ENCODE measurements at places on chromosomes 6 and 20. TPM values are rescaled to one million over a fixed set of nuclear protein-coding genes. Genes with fewer than 3 reads are reported as not detected.

The NFKBIE gene
- 7.1 TPM for total RNA-seq

DNA sequence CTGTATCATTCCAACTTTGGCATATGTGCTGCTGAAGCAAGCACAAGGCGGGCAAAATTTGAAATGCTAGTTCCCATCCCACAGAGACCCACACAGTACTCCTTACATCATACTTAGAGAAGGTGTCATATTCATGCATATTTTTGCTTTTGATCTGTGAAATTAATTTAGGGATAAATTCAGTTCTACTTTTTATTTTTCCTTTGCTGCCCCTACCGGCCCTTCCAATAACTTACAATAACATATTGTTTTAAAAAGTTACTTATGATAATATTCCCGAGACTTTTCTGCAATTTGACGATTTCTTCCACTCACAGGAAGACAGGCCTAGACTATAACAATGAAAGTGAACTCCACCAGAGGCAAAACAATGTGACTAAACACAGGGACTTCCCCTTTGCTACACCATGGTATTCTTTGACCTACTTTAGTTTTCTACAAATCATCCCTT, 35.0 kb downstream of the SESN1 start:
- H3K4me1 ChIP-seq = peaks cover 3% of the 10 kb centered on the region
- H3K27me3 ChIP-seq = no peaks in the 10 kb centered on the region
- DNase-seq = no peak
- no peak overlapping the region for H3K4me3 ChIP-seq

- peaks cover 14% of the 10 kb centered on the region for H3K4me1 ChIP-seq
- H3K27me3 ChIP-seq = no peaks in the 10 kb centered on the region
- H3K4me3 ChIP-seq = no peak overlapping the region
Observed at GRCh38 chr6:77678048-77678447, 25.2 kb downstream of the MEI4 start.

DNA sequence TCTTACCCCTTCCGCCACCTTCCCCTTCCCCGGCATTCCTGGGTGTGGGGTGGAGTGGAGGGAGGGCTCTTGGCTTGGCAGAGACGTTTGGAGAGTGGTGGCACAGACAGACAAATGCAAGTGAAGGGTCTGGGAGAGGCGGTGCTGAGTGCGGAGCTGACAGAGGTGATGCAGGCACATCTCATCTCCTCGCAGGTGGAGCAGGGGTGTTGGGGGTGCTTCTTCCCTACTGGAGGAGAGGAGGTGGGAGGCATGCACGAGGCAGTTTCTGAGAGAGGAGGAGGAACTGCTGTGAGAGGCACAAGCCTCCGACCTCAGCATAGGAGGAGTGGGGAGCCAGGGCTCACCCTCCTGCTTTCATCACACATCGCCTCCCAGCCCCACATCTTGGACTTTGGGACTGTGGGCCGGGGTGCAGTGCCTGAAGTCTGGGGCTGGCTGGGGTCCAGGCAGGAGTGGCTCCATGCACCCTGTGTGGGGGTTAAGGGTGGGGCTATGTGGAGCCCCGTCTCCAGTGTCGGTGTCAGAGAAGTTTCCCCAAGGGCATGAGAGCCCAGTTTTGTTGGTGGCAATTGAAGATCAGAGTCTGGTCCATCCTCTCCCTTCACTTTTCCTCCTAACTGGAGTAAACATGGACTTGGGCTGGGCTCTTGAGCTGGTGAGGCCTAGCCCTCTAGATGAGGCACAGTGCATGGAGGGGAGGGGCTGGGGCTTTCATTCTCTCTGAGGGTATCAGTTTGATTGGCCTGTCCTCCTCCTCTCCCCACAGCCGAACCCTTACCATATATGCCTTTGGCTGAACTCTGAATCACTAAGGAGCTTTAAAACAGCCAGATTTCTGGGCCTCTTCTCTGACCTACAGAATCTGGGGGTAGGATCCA, 20.2 kb upstream of the SLC22A7 start:
- no peak for DNase-seq
- H3K4me3 ChIP-seq = no peak overlapping the region
- H3K36me3 ChIP-seq = no peaks in the 10 kb centered on the region
- H3K27me3 ChIP-seq = peaks cover 75% of the 10 kb centered on the region
- H3K4me1 ChIP-seq = peaks cover 7% of the 10 kb centered on the region

DNA sequence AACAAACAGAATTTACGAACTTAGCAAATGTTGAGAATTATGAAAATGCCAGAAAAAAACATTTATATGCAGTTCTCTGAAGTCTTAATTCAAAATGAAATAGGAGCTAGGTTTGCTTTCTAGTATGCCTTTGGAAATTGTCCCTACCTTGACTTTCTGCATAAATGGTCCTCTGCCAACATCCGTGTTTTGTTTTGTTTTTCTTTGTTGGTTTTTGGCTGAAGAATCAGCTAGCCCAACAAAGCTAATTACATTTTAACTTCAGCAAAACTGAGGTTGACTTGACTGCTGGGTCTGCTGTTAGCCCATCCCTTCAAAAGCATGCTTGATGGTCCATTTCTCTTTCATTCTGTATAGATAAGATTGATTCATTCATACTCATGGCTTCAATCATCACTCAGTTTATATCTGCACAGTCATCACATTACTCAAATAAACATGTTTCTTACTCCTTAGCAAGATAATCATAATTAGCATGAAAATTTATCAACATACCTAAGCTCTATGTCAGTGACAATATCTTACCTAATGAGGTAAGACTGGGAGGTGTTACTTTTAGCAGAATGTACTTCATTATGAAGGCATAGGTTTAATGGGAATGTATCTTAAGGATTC, 76.4 kb downstream of the ADGRB3 start:
- H3K4me1 ChIP-seq = peaks cover 3% of the 10 kb centered on the region
- H3K27me3 ChIP-seq = peaks cover 10% of the 10 kb centered on the region
- no peak overlapping the region for H3K4me3 ChIP-seq
- H3K27ac ChIP-seq = no peak overlapping the region

DNA sequence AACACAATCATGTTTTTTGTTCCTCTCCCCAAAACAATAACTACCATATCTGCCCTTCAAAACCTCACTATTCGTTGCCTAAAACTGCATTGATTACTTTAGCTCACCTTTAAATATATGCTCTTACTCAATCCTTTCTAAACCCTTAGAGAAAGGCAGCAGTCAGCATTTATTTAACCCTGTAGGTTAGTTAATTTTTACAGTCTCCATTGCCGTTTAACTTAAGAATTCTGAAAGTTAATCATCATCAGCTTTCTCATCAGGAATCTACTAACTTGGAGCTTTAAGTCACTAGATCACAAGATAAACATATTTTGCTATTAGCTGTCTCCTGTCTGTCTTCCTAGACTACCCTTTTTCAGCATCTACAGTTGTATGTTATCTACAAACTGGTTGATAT, 991.9 kb downstream of the EPHA7 start:
- H3K4me1 ChIP-seq = no peaks in the 10 kb centered on the region
- no peaks in the 10 kb centered on the region for H3K36me3 ChIP-seq
- H3K4me3 ChIP-seq = no peak overlapping the region
- no peaks in the 10 kb centered on the region for H3K27me3 ChIP-seq
- no peak for DNase-seq
- no peak overlapping the region for H3K27ac ChIP-seq
